Brain pericyte (primary cell): ENCODE measurements at places on chromosomes 3 and 15.

DNA sequence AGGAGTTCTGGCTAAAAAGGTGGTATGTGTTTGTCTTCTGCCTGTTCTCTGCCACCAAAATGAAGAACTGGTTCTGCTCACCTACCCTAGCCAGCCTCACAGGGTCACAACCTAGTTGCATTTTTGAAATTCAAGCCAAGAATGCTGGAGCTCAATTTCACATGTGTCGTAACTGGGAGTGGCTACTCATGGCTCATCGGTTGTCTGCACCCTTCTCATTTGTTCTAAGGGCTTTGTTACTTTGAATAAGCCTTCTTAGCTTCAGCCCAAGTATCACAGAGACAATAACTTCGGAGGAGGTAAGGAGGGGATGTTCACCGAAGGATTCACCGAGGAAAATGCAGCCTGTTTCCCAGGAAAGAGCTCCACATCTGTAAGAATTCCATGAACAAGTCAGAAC lies 134.3 kb upstream of the RARB start:
- DNase-seq = no peak

- no peak for DNase-seq
These were observed 29.2 kb downstream of the IDH2 start for GRCh38 chr15:90072978-90073640.

- DNase-seq = no peak
These were observed 1.0 kb downstream of the LEKR1 start for GRCh38 chr3:156826896-156827882.

DNA sequence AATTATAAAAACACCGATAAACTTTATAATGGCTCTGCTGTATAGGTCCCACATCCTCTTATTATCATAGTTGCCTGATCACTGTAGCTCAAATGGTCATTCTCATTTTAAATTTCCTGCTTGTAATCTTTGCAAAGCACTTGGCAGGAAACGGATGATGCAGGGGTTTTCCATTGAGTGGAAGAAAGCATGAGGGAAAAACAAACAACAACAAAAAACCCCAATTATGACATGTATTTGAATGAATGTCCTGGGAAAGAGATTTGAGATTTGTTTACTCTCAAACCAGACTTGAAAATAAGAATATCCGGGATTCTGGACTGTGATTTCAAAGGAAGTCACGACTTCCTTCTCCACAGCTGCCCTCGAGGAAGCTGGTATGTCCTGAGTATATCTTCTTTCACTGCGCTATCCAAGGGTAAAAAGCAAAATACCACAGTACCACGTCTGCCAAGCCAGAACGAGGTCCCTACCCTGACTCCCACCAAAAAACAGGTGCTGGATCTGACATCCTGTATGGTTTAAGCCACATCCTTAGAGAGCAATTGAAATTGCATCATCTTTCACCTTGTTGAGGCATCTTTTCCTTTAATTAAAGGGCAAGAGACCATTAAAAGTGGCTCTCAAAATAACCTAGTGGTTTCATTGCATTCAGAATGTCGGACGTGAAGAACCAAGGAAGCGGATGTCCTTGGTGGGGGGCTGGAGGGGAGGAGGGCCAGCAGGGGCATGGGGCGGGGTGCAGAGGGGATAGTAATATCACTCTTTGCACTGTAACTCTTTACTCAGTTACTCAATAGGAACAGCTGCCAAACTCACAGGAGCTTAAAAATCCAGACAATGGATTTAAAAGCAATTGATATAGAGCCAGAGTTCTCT lies 13.5 kb upstream of the TIPIN start:
- no peak for DNase-seq

DNA sequence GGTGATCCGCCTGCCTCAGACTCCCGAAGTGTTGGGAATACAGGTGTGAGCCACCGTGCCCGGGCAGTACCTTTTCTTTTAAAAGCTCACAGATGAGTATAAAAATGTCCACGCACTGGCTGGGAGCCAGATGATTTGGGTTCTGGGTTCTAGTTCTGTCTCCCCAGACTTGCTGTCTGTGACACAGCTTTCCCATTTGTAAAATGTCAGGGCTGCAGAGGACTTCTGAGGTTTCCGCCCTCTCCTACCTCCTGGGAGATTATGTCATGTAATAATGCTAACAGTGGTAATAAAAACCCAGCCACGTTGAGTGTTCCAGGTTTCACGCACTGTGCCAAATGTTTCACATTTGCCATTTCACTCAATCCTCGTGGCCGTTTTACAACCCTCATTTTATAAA lies 1.3 kb upstream of the PPP4R2 start:
- no peak for DNase-seq

GRCh38 chr3:59774634-59775033 lies 724.8 kb upstream of the CFAP20DC start:
- DNase-seq = no peak

- DNase-seq = peak; percentile 39
These were observed 570 bp upstream of the NEDD4 start for GRCh38 chr15:55993804-55994560.

DNA sequence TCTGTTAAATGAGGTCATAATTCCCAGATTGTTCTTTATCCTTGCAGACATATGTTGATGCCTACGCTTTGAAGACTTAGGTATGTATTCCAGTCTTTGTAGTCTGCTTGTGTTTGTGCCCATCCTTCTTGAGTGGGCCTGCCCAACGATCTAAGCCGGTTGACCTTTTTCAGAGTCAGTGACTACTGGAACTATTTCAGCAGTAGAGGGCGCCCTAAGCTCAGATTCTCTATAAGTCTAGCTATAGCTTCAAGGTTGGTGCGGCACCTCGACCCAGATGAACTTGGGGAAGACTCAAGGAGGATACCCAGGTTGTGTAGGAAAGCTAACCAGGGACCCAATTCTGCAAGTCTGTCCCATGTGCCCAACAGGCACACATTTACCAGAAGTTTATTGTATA lies 228.8 kb upstream of the PPP2R3A start:
- DNase-seq = no peak

DNA sequence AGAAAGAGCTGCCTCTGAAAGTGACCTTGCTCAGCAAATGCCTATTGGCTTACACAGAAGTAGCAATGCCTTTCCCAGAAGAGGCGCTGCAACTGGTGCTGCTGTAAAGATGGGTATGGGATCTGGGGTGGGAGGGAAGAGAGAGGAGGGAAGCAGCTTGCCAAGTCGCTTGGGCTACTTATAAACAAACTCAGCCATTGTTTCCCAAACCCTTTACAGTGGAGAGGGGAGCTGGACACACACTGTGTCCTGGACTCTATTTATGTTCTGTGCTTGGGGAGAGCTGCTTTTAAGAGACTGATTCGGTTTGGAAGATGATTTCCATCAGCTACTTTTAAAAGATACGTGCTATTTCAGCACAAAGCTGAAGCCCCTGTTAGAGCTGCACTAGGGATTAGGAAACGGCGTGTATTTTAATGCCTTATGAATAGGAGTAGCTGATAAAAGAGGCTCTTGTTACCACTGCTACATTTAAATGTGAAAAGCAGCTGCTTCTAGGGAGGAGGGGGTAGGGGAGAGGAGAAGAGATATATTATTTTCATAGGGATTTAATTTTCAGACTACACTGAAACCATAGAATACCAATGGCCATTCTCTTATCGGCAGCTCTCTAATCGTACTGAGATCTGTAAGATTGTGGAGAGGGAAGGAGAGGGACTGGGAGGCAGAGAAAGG lies 440.6 kb downstream of the MCTP2 start:
- DNase-seq = peak; percentile 16

- no peak for DNase-seq
These were observed 43.6 kb upstream of the KLF13 start for GRCh38 chr15:31283043-31283442.

GRCh38 chr3:168534761-168535160 lies 439.0 kb upstream of the GOLIM4 start:
- no peak for DNase-seq

DNA sequence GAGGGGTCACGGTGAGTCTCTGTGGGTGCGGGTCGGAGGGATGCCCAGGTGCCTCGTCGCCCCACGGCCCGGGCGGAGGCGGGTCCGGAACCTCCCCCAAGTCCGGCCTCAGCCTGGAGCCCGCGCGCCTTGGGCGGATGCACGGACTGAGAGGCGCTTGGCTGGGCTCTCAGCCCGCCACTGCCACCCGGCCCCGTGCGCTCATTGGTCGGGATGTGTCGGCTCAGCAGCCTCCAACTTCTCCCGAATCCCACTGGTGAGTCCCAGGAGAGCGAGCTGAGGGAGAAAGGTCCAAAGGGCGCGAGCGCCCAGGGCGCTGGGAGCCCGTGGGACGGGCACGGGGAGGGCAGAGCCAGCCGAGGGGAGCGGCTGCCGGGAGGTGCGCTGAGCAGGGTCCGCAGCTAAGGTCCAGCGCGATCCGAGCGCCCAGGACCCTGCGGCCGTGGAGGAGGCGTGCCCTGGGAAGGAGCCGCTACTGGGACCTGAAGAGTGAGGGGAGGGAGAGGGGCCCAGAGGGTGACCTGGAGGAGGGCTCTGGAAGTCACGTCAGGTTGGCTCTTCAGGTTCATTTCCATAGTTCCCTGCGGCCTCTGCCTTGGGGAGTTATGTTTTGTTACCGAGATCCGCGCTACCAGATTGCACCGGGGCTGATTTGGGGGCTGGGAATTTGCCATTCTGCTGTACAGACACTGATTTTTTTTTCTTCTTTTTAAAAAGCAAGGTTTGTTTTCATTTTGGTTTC lies at the start of gene MME:
Gene MME (plus strand): TSS at position 574 of the 742 bp plus-strand sequence. CDS start 3,849 bp downstream, outside the sequence.
- no peak for DNase-seq

- DNase-seq = no peak
These were observed 76.1 kb downstream of the LINGO1 start for GRCh38 chr15:77556622-77557021.

- no peak for DNase-seq
These were observed 47.3 kb downstream of the TMCO5A start for GRCh38 chr15:37981775-37982174.

DNA sequence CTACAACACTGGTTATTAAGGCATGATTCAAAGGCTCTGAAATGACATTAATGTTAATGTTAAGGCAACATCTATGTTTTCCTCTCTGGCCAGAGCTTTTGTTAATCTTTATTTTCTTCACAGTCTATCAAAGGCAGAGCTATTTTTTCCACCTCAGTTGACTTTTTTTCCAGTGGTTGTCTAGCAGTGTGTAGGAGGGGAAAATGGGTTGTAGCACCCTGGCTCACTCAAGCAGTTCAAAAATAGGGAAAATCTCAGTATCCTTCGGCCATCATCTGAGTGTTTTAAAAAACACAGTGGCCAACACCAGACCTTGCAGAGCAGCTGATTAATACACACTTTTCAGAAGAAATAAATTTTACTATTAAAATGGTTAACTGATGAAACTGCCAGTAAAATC lies 21.4 kb downstream of the CBLB start:
- DNase-seq = no peak

DNA sequence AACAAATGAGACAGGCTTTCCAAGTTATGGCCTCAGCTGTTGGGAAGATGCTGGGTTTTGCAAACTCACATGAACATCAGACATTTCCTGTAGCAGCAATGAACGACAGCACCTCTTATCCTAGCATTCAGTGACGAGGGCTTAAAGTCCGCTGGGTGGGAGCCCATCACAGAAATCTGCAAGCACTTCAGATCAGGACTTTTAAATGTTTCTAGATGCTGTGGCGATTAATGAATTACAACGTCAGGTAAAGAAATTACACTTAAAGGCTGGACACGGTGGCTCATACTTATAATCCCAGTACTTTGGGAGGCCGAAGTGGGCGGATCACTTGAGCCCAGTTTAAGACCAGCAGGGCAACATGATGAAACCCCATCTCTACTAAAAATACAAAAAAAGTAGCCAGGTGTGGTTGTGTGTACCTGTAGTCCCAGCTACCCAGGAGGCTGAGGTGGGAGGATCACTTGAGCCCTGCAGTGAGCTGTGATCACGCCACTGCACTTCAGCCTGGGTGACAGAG lies 3.9 kb downstream of the AEN start:
- no peak for DNase-seq

DNA sequence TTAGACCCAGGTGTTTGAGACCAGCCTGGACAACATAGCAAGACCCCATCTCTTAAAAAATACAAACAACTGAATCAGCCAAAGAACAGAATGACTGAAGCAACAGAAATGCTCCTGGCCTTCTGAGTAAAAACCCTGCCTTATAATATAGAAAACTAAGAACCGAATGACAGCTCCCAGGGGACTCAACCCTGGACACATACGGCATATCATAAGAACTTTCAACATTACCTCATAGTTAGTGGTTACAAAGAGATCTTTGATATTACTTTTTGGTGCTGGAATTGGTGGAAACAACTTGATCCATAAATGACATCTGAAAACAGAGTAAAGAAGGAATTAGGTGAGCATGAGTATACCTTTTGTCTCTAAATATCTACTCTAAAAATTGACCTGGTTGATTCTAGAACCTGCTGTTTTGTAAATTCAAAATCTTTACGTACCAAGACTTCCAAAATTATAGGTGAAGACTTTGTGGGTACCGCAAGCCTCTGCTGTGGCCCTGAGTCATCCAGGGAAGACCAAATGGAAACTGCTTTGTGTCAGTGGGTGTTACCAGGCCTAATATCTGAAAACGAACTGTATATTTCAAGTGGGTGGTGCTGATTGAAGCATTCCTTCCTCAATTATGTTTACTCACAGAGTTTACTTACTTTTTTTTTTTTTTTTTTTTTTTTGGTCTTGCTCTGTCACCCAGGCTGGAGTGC lies 35.5 kb downstream of the IL5RA start:
- DNase-seq = no peak

DNA sequence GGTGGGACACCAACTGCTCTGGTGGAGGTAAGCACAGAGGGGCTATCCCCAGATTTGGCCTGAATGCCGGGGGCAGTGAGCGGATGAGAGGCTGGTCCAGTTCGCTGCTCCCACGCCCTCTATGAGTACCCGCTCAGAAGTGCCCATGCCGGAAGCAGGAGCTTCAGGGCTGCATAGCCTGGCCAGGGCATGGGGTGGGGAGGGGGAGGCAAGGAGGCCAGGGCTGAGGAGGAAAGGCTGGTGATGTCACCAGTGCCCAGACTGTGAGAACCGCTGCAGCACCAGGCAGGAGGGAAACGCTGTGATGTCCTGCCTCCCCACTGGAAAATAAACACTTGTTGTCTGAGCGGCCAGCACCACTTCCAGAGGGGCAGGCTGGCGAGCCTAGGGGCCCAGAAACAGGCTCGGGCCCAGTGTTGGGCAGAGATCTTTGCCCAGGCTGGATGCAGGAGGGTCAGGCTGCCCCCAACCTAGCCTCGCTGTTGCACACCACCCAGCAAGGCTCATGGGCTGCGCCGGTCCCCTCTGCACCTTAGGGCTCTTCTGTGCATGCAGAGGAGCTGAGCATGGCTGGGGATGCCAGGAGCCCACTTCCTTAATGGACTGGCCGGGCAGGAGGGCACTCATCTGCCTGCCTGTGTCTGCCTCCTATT lies 10.9 kb upstream of the DLL4 start:
- DNase-seq = no peak

DNA sequence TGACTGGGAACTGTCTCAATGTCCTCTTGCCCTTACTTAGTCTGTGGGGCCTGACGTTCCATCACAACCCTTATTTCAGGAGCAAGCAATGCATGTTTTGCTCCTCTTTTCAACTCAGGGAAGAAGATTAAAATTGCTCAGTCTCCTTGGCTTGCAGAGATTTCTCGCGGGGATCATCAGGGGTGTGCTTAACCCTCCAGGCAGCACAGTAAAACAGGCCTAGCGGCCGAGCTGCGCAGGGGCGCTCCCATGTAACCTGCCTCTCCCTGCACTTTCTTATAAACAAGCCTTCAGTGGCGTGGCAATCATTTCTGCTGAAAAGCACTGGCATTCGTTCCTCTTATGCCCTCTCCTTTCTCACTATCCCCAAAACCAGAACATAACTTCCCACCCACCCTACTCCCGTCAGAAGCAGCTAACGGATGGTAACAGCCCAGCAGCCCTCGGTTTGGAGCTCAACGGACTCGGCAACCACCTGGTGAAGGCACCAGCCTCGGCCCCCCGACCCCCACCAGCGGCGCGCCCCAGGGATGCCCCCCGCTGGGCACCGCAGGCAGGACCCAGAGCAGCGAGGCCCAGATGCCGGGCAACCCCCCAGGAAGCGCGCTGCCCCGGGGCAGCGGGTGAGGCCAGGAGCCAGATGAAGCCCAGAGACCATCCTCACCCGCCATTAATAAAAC lies 1.1 kb downstream of the MCF2L2 start:
- DNase-seq = no peak
